Inflammatory macrophage treated with lipopolysaccharide for 1 hour (primary cell): ENCODE measurements at places on chromosomes 3 and 15.

GRCh38 chr15:100170291-100171210 lies 171.2 kb downstream of the ADAMTS17 start:
- no peak for DNase-seq

- no peak for DNase-seq
These were observed 8.5 kb upstream of the PIAS1 start for GRCh38 chr15:68045289-68046265.

DNA sequence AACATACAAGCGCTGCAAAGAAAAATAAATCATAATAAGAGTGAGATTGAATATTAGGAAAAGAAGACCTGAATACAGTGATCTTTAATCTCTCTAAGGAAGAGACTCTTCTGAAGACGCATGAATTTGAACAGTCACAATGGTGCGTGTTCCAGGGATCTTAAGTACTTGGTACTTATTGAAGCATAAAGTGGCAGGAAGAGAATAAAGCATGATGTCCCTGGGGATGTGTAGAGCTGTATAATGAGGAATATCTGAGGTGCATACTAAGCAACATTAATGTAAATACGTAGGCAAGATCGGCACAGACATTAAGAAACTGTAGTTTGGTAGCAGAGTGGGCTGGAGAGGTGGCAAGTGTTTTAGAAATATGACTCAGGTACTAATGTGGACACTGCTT lies 246.2 kb upstream of the MCTP2 start:
- no peak for DNase-seq

DNA sequence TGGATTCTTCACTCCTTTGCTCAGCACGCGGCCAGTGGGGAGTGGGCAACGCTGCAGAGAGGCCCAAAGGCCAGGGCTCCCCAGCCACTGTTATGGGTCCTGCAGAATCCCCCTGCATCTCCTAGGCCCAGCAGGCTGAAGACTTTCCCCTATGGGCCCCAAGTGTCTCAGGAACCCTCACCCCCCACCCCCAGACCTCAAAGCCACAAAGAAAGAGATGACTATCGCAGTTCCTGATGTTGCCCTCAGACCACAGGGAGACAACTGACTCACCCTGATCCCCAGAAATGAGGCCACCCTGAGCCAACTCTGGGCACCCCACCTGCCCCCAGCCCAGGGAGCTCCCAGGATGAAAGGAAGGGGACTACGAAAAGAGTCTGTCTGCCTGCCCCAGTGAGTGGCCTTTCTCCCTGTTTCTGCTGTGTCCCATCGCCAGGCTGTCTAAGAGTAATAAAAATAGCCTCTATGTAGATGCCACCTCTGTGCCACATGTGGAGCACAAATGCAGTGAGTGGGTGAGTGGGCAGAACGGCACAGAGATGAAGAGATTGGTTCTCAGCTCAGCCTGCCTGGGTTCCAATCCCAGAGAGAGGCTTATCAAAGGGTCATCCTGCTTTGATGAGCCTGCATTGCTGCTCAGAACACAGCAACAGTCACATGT lies 283.0 kb downstream of the UACA start:
- peak; percentile 53 for DNase-seq

DNA sequence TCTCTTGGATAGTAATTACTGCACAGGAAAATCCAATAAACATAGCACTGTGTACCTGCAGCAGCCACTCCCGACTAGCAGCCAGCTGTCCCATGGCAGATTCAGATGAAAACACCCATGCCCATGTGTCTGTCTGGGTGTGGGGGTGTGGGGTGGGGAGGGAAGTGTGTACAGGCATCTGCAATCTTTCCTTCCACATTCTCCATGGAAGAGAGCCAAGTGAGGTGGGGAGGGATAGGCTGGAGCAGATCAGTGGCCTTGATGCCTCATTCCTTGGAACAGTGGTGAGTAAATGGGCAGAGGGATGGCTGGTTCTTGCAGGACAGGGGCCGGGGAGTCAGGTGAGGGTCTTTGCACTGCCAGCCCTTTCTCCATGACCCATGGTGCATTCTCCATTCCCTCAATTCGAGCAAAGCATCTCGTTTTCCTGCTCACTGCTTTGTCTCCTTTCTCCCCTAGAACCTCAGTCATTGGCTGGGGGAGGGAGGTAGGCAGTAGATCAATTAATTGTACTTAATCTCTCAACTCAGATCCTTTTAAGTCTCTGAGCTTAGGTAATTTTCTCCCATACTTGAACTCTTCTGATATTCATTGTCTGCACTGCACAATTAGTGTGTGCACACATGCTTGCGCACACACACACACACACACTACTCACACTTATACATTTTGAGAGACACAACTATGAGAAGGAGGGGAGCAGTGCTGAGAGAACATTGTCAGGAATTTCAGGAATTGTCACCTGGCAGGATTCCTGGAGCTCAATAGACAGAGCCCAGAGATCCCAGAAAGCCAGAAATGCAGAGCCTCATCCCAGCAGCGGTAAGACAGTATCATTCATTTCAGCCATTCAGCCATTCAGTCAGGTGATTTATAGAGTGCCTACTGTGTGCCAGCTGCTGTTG lies 31.9 kb downstream of the PDIA5 start:
- DNase-seq: no peak

GRCh38 chr3:135788146-135788545 lies 177.4 kb upstream of the PPP2R3A start:
- no peak for DNase-seq

- no peak for DNase-seq
These were observed 2.9 kb downstream of the KLHL24 start for GRCh38 chr3:183638101-183638852.

- peak; percentile 13 for DNase-seq
These were observed 184.5 kb upstream of the TSC22D2 start for GRCh38 chr3:150223558-150223957.

DNA sequence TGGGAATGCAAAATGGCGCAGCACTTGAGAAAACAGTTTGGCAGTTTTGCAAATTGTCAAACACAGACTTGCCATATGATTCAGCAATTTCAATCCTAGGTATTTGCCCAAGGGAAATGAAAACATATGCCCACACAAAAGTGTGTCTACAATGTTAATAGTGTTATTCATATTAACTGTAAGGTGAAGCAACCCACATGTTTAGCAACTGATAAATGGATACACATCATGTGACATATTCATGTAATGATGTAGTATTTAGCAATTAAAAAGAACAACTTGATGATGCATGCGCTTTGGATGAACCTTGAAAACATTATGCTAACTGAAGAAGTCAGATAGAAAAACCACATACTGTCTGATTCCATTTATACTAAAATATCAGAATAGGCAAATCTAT lies 539.0 kb upstream of the PPP2R3A start:
- DNase-seq: no peak

DNA sequence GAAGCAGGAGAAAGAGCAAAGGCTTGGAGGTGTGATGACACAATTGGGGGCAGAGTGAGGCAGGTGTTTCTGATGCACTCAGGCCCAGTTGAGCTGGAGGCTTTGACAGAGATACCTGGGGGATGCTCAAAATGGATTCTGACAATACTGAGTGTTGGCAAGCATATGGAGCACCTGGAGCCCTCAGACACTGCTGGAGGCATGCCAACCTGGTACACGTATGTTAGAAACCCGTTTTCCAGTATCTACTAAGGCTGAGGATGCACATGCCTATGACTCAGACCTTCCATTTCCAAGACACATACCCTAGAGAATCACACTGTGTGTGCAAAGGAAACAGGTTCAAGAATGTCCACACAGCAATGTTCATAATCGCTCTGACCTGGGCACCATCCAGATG lies 58.7 kb downstream of the WNT7A start:
- DNase-seq: no peak

- DNase-seq: no peak
These were observed 23.5 kb downstream of the LIMD1 start for GRCh38 chr3:45618081-45618509.

- DNase-seq: no peak
These were observed 28.5 kb upstream of the PTPRG start for GRCh38 chr3:61532739-61533500.

DNA sequence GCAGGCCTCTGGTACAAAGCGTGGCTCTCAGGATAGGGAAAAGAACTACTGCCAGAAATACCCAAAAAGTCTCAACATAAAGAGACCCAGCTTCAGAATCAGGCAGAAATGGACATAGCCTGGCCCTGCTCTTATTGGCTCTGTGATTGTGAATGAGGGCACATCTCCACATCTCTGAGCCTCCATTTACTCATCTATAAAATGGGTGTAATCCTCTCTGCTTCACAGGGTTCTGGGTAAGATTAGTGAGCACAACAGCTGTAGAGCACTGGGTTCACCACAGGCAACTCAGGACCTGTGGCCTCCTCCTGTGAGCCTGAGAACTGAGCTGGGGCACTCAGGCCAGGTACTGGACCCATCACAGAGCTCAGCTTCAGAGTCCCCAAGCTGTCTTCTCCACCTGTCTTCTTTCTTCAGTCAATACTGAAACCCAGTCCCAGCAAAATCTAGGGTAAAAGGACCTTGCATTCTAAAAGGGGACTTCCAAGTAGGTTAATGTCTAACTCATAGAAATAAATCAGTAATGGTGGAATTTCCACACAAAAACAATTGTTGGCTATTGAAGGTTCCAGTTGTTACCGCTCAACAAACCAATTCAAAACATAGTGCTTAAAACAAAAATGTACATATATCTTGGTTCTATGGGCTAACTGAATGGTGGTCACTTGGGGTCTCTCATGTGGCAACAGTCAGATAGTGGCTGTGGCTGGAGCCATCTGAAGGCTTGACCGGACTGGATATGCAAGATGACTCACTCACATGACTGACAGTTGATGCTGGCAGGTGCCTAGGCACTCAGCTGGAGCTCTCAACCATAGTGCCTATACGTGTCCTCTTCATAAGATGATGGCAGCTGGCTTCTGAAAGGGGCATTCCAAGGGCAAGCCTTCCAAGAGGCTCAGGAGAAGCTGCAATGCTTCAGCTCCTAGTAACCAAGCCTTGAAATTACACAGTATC lies 47.3 kb downstream of the TRIM42 start:
- DNase-seq: no peak

DNA sequence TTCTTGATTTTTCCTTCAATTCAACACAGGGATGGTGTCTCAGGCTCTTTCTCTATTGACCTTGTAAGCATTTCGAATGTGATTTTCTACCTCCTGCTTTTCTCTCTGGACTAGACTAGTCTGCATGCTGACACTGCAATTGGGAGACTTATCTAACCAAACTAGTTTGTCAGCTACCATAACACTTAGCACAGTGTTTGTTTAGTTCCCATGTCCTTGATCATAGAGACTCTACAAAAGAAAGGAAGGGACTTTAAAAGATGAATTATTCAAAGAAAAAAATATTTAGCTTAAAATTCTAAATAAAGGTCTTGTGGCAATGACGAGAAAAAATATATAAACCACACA lies 407.0 kb downstream of the ERC2 start:
- DNase-seq: no peak

DNA sequence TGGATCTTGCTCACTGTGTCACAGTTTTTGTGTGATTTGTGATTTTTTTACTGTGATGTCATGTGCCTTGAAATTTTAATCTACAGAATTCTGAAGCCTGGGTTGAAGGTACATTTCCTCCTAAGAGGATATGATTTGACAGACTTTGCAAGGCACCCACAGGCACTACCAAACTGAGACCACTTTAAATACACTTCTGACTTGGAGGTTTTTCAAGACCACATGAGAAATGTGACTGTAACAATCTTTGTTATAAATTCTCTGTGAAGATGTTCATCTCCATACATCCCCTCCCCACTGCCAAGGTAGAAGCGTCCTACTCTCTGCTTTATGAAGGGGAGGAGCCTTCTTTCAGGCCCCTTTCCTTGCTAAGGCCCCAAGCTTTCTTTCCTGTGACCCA lies 22.8 kb downstream of the UBXN7 start:
- no peak for DNase-seq

- no peak for DNase-seq
These were observed 247.4 kb downstream of the GABRG3 start for GRCh38 chr15:27218426-27218825.

GRCh38 chr3:40248591-40248990 lies 60.9 kb upstream of the EIF1B start:
- no peak for DNase-seq

DNA sequence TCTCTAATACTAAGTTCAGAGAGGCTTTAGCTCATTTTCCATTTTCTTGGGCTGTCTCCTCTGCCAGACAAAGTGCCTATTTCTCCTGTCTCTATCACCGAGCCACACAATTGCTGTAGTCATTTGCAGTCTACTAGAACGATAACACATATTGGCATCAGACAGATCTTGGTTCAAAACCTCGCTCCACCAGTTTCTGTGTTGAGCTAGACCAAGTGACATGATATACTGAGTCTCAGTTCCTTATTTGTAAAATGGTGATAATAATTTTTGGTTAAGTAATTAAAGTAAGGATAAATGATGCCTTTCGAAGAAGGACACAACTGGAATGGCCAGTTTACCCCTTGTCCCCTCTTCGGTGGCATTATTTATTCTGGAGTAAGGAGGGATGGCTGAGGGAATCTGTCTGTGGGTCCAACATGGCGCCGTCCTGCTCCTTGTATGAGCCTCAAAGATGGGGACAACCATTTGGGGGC lies 398 bp upstream of the RAB7A start:
- DNase-seq: no peak

GRCh38 chr3:18828637-18829036 lies 319.7 kb upstream of the KCNH8 start:
- no peak for DNase-seq

- no peak for DNase-seq
These were observed 39.5 kb downstream of the ZBTB38 start for GRCh38 chr3:141407825-141408224.

GRCh38 chr3:86239946-86240345 lies 751.0 kb downstream of the VGLL3 start:
- DNase-seq: no peak

GRCh38 chr15:54289590-54290136 lies 311.4 kb downstream of the UNC13C start:
- DNase-seq: no peak

- DNase-seq: no peak
These were observed 176.5 kb downstream of the SOX2 start for GRCh38 chr3:181888234-181888633.
